NCI-H345 (cell line): ENCODE measurements at places on chromosomes 13 and 19.

DNA sequence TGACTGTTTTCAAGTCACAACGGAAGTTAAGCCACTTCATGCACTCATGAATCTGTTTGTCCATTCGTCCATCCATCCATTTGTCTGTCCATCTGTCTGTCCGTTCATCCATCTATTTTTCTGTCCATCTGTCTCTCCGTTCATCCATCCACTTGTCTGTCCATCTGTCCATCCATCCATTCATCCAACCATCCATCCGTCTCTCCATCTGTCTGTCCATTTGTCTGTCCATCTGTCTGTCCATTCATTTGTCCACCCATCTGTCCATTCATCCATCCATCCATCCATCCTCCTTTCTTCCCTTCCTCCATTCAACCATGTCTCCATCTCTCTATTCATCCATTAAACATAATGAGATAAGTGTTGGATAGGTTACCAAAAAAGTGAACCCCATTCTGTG is 123.5 kb upstream of the UQCRFS1 start:
- DNase-seq, result no peak

- DNase-seq, result no peak
Measured at GRCh38 chr13:110634558-110634957, 19.2 kb downstream of the NAXD start.

- no peak for DNase-seq
Measured at GRCh38 chr19:33861950-33862349, 65.3 kb downstream of the KCTD15 start.

- DNase-seq, result no peak
Measured at GRCh38 chr19:51367255-51367564, 1.0 kb upstream of the ETFB start.

GRCh38 chr19:34540811-34541557 is 59.4 kb downstream of the WTIP start:
- DNase-seq, result no peak

- DNase-seq, result no peak
Measured at GRCh38 chr13:25689539-25689938, 317.8 kb downstream of the ATP8A2 start.

DNA sequence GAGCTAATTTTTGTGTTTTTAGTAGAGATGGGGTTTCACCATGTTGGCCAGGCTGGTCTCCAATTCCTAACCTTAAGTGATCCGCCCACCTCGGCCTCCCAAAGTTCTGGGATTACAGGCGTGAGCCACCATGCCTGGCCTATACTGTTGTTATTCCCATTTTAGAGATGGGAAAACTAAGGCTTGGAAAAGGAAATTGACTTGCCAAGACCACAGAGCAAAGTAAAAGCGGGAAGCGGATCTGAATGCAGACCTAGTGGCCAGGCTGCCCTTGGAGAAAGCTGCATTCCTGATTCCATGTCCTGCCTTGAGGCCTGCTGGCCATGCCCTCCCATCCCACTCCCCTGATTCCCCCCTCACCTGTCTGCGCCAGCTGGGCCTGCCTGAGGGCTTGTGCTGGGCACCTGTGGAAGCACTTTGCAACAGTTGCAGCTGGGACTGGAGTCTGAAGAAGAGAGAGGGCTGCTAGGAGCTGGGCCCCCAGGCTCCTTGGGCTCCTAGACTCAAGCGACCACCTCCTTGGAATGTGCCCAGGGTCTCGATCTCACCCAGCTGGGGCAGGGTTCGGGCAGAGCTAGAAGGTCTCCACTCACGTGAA is 5.7 kb downstream of the PALM3 start:
- no peak for DNase-seq

DNA sequence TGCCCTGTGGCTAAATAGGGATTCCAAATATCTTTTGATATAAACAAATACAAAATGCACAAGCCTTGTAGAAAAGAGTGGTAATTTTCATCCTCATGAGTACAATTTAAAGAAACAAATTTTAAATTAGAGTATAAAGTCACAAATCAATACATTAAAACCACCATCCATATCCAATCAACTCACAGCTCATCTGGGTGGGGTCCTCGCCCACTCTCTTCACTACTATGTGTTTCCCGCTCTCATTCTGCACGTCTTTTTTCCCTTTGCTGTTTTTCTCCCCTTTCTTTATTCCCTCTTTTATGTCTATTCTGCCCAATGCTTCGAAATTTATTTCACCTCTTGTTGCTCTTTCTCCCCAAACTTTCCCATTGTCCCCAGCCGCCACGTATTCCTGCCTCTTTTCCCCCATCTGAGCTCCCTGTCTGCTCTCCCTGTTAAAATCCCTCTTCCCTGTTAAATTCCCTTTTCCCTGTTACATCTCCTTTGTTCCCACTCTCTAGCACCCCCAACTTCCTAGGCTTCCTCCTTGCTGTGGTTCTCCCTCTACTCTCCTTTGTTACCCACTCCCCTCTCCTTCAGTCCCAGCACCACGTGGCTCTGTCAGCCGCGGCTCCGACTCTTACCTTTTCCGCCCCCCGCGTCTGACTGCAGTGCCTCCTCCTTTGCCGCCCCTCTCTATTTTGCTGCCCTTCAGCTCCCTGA is 1.3 kb downstream of the ZNF616 start:
- peak; percentile 17 for DNase-seq

- no peak for DNase-seq
Measured at GRCh38 chr13:27535546-27535945, 84.8 kb downstream of the LNX2 start.

- DNase-seq, result peak; percentile 86
Measured at GRCh38 chr19:39671739-39672363, 16.1 kb downstream of the LGALS16 start.

DNA sequence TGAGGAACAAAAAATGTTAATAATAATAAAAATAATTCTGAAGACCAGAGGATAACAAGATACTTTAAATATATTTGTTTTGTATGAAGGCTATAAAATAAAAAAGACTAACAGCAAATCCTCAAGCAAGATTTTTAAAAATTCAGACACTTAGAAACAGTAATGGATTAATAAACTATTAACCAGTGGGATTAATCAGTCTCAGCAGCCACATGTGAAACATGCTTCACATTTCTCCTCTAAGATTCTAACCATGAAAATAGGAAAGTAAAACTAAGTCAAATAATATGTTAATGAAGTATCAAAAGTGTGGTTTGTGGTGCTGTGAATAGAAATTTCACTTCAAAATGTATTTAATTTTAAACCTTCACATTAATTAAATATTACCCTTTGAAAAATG is 57.4 kb downstream of the KCNRG start:
- DNase-seq, result no peak

DNA sequence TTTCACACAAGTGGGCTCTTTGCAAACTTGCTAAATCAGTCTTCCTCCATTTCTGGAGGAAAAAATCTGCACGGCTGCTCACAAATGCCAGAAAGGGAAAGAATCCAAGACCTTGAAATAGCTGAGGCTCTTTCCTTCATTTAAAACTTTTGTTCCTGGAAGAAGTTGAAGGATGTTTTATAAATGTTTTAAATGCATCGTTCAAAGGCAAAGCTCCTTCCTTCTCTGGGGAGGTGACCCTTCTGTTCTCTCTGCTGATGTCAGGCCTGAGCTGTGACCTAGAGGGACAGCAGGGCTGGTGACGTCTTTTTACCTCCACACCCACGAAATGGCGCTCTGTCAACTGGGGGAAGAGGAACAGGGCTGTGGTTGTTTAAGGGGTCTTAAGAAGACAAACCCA is 376.4 kb upstream of the ZNF507 start:
- DNase-seq, result no peak

- DNase-seq, result no peak
Measured at GRCh38 chr19:38701455-38702063, 42.7 kb downstream of the CAPN12 start.

GRCh38 chr19:18001777-18002345 is 6.1 kb upstream of the ARRDC2 start:
- no peak for DNase-seq

DNA sequence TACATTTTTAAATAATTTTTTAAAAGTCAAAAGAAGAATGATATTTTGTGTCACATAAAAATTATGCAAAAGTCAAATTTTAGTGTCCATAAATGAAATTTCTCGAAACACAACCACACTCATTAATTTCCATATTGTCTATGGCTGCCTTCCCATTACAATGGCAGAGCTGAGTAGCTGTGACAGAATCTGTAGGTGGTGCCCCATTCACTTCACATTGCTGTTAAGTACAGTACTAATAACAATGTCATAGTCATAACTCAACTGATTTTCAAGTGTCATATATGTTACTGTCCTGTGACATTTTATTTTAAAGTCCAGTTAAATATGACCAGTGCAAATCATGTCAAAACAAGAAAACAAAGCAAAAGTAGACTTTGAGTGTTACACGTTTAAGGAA is 114.3 kb downstream of the SPRY2 start:
- DNase-seq, result no peak

DNA sequence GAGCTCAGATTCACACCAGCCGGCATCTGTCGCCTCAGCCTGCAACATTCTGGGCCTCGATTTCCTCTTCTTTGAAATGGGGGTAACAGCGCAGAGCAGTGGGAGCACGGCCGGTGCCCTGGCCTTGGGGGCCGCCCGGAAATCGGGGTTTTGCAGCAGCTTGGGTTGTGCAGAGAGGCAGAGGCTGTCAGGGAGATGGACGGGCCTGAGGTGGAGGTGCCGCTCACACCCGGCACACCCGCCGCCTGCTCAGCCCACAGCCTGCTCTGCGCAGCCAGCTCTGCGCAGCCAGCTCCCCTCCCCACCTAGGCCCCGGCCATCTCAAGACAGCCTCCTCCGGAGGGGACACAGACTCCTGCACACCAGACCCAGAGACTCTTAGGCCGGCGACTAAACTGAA is 10.6 kb downstream of the KLF2 start:
- no peak for DNase-seq

GRCh38 chr19:3890591-3890990 is 10.1 kb downstream of the ATCAY start:
- DNase-seq, result no peak

DNA sequence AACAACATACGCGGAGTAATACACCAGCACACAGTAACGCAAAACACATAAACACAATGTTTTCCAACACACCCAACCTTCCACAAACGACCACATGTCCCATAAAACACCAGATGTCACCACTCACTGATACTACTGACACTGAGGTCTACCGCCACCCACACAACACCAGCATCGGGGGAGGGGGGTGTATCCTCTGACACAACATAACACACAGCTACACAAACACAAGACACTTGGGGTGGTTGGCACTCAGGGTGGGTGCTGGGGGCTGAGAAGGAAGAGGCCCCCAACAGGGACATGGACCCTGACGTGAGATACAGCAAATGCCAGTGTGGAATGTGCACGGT is 1.5 kb upstream of the KCNN4 start:
- no peak for DNase-seq

DNA sequence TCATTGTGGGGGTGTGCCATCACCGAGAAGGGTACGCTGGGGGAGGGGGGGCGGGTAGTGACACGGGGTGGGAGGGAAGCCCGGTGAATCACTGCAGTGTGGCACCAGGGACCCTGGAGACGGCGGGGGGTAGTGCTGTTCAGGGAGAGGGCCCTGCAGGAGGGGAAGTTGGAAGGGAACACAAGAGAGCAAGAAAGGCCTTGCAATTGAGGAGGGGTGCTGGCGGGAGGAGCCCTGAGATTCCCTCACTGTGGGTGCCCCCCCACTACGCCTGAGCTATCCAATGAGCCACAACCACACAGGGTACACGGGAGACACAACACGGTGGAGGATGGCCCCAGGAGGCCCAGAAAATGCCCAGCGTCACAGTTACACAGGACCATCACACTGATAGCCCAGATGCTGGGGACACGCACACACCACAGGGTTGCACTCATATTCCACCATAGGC is 516 bp upstream of the ATP1A3 start:
- no peak for DNase-seq

- DNase-seq, result no peak
Measured at GRCh38 chr13:37026771-37027170, 26.2 kb downstream of the EXOSC8 start.

- no peak for DNase-seq
Measured at GRCh38 chr13:114124921-114125320, 7.5 kb downstream of the RASA3 start.

DNA sequence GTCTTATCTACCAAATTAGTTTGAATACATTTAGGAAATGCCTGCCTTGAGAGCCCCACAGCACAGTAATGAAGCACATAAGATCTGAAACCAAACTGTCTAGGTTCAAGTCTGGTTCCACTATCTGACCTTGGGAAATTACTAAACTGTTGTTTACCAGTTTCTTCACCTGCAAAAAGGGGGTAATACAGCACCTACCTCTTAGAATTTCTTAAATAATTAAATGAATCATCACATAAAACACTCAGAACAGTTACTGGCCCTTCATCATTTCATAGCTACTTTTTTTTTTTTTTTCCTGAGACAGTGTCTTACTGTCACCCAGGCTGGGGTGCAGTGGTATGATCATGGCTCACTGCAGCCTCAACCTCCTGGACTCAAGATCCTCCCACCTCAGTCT is 59.6 kb downstream of the USP12 start:
- no peak for DNase-seq

DNA sequence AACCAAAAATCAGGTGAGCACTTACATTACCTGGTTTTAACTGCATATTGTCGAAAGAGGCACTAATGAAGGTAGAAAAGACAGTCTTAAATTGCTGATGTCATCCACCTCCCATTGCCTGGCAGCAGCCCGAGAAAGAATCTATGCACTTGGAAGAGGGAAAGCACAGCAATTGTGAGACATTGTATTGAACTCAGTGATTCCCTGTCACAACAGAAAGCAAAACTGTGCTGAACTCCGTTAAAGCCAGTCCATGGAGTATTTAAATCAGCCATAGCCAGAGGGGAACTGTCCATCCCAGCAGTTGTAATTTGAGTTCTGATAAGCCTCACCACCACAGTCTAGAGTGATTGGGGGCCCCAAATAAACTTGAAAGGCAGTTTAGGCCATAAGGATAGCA is 466.6 kb upstream of the PCDH9 start:
- DNase-seq, result no peak

GRCh38 chr13:101726681-101727080 is 274.2 kb downstream of the ITGBL1 start:
- no peak for DNase-seq

DNA sequence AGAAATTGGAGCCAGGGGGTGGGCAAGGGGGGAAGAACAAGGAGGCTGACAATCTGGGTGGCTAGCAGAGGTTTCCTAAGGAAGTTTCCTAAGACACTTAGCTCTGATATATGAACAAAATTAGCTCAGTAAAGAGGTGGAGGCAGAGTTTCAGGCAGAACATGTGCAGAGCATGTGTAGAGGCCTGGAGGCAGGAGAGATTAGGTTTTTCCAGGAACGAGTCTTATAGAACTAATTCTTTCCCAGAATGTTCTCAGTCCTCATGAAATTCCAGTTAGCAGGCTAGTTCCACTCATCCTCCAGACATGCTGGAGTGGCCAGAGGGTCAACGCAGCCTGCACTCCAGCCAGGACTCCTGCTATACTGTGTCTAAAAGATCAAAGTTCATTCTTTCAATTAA is 184.7 kb downstream of the LACC1 start:
- no peak for DNase-seq

GRCh38 chr19:47280183-47280797 is 5.6 kb downstream of the INAFM1 start:
- DNase-seq, result no peak

GRCh38 chr19:6393983-6394412 is 1.0 kb upstream of the GTF2F1 start:
- no peak for DNase-seq
